B cell (primary cell): ENCODE measurements at places on chromosomes 1 and 21.

GRCh38 chr1:61680500-61680899 is 44.4 kb downstream of the TM2D1 start:
- DNase-seq = no peak

GRCh38 chr1:111864862-111865261 is 109.2 kb downstream of the DDX20 start:
- no peak for DNase-seq

GRCh38 chr1:247110627-247111258 is 6.6 kb upstream of the ZNF669 start:
- DNase-seq = peak; percentile 51

DNA sequence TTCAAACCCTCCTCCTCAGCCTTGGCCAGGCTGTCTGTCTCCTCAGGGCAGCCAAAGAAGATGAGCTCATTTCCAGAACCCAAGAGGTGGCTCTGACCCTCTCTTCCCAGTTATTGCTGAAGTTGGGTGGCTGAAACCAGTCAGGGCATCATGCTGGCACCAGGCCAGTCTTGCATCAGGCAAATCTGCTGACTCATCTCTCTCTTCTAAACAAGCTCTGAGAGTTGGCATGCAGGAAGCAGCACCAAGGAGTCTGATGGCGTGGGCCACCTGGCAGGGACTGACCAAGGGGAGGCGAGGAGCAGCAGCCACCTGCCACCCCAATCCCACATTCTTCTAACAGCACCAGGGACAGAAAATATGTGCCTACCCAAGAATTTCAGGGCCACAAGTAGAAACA is 104.8 kb upstream of the ATP1A1 start:
- no peak for DNase-seq

DNA sequence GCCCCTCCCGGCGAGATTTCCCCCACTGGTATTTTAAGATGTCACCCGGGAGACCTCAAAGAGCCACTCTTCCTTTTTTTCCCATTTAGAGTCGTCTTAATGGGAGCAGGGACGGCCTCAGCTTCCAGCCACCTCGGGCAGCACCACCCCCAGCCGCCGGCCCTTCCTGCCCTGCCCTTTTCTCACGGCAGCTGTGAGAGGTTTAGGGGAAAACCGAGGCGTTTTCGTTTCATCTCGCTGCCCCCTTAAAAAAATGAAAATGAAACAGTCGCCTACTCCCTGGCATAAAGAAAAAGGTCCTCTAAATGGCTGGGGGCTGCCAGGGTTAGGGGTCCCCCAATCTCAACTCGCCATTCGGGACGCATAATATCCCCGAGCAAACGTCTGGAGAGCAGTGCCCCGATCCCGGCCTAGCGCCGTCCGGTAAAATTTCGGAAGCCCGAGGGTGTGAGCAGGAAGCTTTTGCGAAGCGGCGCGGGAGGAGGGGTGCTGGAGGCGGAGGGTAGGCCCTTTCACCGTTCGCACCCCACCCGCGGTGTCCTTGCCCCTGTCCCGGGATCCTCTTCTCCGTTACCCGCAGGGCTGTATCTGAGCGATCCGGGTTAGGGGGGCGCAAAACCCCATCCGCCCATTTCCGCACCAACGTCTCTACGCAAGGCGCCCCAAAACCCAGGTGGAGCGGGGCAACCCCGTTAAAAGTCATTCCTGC is 1.2 kb downstream of the RUNX3 start:
- DNase-seq = peak; percentile 85

- DNase-seq = peak; percentile 38
These were observed 1.2 kb downstream of the TNFRSF18 start for GRCh38 chr1:1204998-1205768.

DNA sequence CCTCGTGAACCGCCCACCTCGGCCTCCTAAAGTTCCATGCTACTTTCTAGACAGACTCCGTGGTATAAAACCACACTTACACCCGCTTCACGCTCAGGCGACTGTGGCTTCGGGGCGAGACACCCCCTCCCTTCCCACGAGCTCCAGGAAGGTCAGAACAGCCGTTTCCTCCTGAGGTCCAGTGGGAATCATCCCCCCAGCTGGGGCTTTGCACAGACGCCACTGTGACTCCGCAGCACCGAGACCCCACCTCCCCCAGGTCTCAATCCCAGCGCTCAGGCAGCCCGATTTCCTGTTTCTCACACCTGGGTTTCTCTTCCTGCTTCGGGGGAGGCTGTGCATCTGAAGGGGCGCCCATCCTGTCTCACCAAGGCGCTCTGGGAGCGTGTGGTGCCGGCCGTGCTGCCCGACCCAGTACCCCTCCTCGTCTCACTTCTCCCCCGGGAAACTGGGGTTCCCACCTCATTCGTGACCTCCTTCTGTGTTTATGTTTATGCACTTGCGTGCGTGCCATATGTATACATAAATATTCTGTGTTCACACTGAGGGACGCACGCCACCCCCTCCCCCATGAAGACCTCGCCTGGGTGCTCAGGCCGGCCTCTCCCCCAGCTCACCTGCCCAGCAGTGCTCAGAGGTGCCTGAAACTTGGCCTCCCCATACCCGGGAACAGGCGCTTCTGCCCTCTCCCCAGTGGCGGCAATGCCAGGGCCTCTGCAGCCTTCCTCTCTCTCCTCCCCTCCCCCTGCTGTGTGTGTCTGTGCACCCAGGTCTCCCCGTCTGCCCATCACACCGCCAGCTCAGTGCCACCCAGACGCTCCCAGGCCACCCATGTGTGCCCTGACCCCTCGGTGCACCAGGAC is 14.6 kb downstream of the SLC35E2B start:
- DNase-seq = peak; percentile 87

GRCh38 chr1:221192055-221192454 is 312.8 kb downstream of the HLX start:
- no peak for DNase-seq

GRCh38 chr1:17573518-17574041 is 34.1 kb downstream of the ARHGEF10L start:
- no peak for DNase-seq

- DNase-seq = no peak
These were observed 856.3 kb upstream of the B3GALT2 start for GRCh38 chr1:194042736-194043135.

DNA sequence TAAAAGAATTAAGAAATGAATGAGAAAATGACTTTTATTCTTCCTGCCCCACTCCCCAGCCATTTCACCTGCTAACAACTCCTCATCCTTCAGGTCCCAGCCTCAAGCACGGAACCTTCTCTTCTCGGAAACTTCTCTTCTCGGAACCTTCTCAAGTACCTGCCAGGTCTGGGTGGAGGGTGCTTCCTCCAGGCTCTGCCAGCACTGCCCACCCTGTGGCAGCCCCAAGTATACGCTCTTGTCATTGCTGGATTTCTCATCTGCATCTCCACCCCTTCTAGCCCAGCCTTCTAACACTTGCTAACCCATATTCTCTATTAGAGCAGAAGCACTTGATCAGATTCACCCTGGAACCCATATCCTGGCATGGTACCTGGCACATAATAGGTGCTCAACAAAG is 3.9 kb upstream of the IFFO2 start:
- DNase-seq = no peak

DNA sequence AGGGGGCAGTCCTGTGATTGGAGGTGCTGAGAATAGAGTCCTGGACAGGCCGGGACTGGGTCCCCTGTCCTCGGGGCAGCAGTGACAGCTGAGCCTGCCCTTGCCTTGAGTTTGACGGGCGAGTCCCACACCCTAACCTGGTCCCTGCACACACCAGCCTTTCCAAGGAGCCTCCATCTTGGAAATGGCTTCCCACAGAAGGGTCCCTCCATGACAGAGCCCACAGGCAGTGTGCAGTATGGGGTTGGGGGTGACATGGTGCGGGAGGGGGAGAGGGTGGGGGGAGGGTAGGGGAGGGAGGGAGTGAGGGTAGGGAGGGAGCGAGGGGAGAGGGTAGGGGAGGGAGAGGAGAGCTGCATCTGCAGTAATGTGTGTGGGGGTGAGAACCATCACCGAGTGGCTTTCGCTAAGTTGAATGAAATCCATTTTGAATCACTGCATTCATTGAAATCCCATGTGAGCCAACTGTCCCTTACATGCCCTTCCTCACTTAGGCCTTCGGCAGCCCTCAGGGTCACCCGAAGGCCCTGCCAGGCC is 10.1 kb upstream of the TMEM52 start:
- peak; percentile 13 for DNase-seq

DNA sequence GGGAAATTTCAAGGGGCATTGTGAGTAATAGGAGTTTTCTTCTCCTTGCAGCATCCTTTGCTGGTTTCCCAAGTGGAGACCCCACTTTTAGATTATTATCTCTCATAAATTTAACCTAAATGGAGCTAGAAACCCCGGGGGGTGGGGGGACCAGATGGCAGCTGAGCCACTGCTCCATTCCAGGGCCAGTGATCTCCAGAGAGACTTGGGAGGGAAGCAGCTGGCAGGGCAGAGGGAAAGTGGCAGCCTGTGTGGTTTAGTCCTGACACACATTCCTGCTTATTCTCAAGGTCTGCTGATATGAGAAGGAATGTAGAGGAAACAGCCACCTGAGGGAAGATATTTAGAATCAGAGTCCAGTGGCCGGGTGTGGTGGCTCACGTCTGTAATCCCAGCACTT is 16.3 kb downstream of the PCP4L1 start:
- DNase-seq = no peak

GRCh38 chr1:43465505-43466067 is 11.9 kb upstream of the HYI start:
- DNase-seq = no peak

- no peak for DNase-seq
These were observed 299.1 kb downstream of the PCP4 start for GRCh38 chr21:40166291-40166843.

DNA sequence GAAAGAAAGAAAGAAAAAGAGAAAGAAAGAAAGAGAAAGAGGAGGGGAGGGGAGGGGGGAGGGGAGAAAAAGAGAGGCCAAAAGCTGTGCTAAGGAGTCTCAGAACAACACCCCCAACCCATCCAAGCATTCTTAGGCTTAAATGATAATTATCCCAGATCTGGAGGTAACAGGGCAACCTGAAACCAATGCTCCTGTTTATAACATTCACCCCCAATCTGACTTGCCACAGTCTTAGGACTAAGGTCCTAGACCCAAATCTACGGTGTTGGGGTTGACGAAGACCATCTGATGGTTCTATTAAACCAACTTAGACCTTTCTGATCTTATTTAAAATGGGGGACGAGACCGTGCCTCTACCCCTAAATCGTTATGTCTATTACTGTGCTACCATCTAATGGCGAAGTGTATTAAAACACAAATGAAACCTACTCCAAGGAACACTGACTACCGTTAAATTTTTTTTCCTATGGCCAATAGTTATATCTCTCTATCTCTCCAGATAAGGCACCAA is 119.3 kb upstream of the CDC42BPA start:
- peak; percentile 18 for DNase-seq

- peak; percentile 61 for DNase-seq
These were observed 14.7 kb downstream of the INTS3 start for GRCh38 chr1:153742411-153743142.

- DNase-seq = no peak
These were observed 24.3 kb downstream of the VAV3 start for GRCh38 chr1:107940701-107941100.

DNA sequence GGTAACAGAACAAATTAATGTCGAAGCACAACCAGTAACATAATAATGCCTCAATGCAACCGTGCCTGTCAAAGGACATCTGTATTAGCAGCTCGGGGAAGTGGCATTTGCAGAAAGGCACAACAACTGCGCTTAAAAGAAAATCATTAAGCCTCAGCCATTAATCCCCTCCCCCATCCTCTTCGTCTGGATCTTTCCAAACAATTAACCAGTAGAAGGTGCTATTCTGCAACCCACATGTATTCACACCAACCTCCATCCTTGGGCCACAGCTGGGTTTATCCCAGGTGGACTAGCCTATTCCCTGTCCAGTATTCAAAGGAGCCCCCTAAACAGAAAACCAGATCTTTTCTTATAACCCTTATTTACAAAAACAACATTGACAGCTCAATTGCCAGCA is 2.6 kb downstream of the RERE start:
- peak; percentile 33 for DNase-seq

DNA sequence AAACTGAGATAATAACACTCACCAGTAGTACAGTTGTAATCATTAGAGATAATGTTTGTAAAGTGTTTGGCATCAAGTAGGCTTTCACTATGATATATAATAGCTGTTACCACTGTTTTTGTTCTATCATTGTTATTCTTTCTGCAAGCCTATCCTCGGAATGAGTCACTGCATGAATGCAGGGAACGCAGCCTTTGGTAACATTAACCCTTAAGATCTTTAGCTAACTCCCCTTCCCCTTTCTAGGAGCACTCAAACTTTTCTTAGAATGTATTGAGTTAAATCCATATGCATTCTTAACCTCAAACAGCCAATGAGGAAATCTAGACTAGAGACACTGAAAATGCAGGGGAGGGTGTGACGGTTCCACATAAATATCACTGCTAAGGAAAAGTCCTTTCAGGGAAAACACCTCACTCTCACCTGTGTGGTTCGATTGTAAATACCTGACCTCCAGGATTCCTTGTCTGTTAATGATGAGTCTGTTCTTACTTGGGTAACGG is 467.3 kb downstream of the SETD4 start:
- no peak for DNase-seq

DNA sequence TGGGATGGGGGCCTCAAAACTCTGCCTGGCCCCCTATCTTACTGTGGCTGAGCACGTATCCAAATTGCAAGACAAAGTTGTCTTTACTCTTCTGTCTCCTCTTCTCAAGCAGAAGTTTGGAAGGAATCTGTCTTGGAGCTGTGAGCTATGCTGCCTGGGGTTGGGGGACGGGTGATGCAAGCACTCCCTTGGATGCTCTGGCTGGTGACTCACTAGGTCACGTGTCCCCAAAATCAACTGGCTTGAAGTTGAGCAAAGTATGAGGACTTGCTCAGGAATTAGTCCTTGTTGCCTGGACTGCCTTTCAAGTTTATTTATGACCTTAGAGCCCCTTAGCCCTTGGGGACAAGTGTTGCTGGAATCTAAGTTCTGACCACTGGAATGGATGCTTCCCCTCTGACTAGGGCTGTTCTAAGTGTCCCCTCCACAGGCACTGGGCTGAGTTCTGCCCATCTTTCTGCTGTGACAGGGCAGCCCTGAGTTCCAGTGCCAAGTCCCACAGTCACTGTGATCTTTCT is 269.5 kb downstream of the HHAT start:
- no peak for DNase-seq

DNA sequence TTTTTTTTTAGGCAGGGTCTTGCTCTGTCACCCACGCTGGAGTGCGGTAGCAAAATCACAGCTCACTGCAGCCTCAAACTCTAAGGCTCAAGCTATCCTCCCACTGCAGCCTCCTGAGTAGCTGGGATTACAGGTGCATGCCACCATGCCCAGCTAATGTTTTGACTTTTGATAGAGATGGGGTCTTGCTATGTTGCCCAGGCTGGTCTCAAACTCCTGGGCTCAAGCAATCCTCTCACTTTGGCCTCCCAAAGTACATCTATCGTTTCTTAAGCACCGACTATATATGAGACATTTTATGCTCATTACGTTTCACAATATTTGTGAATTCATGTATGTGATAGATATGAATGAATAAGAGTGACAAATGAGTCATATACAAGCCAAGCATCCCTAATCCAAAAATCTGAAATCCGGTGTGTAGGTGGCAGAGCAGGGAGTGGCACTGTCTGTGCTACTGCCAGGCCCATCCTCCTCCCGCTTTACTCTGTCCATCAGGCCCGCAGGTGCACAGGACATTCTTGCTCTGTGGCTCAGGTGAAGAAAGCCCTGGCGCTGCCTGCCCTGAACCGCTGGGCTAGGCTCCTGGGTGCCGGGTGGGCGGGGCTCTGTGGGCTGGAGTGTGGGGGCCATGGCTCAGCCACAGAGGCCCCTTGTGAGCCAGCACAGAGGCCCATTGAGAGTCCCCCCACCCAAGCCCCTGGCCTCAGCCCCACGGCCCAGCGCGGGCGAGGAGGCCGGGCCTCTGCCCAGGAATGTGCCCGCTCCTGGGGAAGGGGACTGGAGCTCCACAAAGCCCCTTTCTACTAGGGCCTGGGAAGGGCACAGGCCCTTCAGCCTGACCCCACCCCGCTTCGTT is 45.3 kb downstream of the HSPG2 start:
- no peak for DNase-seq

- no peak for DNase-seq
These were observed 34.8 kb downstream of the VWA5B1 start for GRCh38 chr1:20325407-20325843.
